Pulmonary artery endothelial cell (primary cell): ENCODE measurements at places on chromosomes 4 and X.
A peak's percentile ranks its signal among the peaks of the same experiment; 100 is the strongest.

DNA sequence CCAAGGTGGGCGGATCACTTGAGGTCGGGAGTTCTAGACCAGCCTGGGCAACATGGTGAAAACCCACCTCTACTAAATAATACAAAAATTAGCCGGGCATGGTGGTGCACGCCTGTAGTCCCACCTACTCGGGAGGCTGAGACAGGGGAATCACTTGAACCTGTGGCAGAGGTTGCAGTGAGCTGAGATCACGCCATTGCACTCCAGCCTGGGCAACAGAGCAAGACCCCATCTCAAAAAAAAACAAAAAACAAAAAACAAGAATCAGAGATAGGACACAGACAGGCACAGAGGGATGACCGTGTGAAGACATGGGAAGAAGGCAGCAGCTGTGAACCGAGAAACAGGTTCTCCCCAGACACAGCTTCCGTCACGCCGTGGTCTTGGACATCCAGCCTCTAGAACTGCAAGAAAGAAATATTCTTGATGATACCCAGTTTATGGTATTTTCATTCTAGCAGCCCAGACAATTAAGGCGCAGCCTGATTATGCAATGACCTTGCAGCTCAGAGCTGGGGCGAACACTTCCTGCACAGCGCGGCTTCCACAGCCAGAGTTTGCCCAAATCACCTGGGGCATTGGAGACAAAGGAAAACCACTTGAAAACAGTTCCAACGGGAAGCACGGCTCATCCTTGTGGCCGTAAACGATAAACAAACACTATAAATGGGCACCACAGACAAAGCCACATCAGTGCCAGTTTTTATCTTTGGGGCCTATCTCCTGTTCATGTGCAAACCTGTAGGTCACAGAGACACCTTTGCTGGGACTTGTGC is 4.2 kb upstream of the ARSD start:
- DNase-seq, result no peak

GRCh38 chr4:112325530-112325929 is 28.4 kb downstream of the ALPK1 start:
- DNase-seq, result no peak

- DNase-seq, result no peak
Measured at GRCh38 chrX:65932173-65933084, 107.5 kb downstream of the VSIG4 start.

DNA sequence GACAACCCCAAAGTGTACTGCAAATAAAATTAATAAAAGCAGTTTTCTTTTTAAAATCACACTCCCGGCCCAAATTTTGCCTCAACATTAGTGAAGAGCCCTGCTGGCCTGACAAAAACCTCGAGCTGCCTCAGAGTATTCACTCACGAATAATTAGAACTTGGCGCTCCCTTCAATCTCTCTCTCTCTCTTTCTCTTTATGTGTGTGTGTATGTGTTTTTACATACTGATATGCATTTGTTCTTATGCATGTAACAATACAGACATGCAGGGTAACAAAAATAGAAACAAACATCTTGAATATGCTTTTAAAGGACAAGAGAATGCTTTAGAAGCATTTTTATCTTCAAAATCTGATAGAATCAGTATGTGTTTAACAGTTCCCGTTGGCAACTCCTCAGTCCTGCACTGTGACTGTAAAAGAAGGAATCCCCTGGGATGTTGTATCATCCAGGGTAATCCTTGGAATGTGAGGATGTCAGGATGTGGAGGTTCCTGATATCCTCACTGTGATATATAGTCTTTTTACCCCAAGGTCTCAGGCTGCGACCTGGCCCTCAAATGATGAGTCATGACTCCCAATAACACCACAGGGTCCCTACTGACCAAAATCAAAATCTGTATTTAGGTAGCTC is 53.0 kb downstream of the PTCHD1 start:
- no peak for DNase-seq

- DNase-seq, result no peak
Measured at GRCh38 chr4:5027346-5027745, 8.1 kb upstream of the CYTL1 start.

DNA sequence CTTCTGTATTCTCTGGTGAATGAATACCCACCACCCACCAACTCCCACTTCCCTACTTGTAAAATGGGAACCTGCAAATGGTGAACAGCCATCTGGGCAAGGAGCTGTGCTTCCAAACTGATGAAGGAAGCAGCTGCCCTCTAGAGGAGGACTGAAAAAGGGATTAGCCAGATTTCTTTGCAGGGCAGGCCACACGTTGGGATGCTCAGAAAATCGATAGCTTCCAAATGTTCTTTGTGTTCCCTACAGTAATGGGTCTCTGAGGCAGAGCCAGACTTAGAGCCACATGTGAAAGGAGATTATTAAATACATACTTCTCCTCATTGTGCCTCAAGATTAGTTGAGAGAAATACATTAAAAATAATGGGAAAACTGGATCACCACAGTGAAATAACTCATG is 39.3 kb upstream of the LPAR4 start:
- no peak for DNase-seq

DNA sequence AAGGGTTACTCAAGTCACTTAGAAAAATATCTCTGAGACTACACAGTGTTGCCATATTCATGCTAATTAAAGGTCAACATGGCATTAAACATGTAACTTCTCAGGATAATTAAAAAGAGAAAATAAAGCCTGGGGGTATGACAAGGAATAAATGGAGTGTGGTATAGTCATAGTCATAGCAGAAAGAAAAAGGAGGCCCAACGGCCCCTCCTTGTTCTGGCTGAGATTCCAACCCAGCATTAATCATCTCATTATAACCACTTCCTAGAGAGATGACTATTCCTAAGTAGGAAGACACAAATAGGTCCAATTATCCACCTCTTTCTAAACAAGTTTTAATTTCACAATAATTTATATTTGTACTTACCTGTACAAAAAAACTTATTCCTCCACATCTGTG is 778.4 kb upstream of the AADAT start:
- no peak for DNase-seq

DNA sequence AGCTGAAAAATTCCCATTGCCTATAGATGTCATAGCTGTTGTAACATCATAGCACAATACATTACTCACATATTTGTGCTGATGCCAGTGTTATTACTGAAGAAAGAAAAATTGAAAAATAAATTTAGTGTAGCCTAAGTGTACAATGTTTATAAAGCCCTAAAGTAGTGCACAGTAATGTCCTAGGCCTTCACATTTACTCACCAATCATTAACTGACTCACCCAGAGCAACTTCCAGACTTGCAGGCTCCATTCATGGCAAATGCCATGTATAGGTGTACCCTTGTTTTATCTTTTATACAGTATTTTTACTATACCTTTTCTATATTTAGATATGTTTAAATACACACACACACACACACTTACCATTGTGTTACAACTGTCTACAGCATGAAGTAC is 265.4 kb upstream of the MAGEB18 start:
- no peak for DNase-seq

DNA sequence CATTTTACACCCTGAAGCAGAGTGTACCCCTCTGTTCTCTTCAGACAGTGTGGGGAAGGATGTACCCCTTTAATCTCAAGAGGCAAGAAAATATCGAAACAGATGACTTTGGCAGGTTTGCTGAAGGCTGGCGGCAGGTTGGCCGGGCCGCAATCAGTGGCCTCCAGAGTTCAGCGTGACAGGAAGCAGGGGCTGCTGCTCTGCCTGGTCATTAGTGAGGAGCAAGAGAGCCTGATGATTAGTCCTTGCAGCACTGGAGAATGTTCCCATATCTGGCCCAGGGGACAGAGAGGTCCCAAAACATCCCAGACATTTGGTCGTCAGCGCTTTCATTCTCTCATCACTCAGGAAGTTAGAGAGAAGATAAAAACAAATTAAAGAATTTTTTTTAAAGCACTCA is 352.8 kb downstream of the SPRY1 start:
- DNase-seq, result no peak

- DNase-seq, result no peak
Measured at GRCh38 chr4:38002451-38003071, 42.4 kb downstream of the PTTG2 start.

DNA sequence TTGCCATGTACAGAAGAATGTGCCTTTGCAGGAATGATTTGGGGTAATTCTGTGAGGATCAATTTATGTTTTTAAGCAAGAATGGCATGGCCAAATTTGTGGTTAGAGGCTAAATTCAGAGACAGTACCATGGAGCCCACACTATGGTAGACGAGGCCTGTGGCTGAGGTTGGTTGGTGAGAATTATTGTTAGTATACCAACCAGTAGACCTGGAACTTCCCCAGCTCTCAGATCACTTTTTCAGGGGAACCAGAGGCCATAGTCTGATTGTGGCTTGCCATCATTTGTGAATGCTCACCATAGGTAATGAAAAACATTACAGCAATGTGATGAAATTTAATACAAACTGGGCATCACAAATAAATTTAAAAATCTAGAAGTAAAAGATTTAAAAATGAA is 56.3 kb downstream of the SHISA3 start:
- no peak for DNase-seq

DNA sequence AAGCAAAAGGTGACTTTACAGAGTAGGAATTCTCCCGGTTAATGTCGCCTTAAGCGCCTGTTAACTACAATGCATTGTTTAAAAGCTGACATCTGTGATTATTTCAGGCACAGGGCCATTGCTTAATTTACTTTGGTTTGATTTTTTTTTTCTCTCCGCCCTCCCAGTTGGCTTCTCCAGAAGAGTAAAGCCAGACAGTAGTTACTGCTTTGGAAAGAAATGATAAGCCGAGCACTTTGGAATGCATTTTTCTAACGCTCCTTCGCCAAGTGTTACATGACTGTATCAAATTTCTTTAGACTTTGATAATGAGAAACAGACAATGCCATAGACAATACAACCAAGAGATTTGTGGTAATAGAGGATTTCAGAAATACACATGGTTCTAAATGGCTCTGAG is 383.0 kb upstream of the TENM3 start:
- no peak for DNase-seq

DNA sequence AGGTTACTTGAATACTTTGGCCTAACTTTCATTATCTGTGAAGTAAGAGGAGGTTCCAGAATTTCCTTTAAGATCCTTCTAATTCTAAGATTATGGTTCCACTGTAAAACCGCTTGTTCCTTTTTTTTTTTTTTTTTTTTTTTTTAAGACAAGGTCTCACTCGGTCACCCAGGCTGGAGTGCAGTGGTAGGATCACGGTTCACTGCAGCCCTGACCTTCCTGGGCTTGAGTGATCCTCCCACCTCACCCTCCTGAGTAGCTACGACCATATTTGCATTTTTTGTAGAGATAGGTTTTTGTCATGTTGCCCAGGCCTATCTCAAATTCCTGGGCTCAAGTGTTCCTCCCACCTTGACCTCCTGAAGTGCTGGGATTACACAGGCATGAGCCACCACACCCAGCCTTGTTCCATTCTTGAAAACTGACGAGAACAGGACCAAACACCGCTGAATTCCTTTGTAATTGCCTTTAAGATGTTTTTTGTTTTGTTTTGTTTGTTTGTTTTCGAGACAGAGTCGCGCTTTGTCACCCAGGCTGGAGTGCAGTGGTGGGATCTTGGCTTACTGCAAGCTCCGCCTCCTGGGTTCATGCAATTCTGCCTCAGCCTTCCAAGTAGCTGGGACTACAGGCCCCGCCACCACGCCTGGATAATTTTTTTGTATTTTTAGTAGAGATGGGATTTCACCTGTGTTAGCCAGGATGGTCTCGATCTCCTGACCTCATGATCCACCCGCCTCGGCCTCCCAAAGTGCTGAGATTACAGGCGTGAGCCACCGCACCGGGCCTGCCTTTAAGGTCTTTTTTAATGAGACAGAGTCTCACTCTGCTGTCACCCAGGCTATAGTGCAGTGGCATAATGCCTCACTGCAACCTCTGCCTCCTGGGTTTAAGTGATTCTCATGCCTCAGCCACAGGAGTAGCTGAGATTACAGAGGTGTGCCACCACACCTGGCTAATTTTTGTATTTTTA is 6.8 kb downstream of the PDS5A start:
- no peak for DNase-seq

- DNase-seq, result peak; percentile 84
Measured at GRCh38 chrX:13110433-13111324, 66.3 kb upstream of the FAM9C start.

- DNase-seq, result no peak
Measured at GRCh38 chr4:62399242-62399641, 1199.1 kb downstream of the ADGRL3 start.

DNA sequence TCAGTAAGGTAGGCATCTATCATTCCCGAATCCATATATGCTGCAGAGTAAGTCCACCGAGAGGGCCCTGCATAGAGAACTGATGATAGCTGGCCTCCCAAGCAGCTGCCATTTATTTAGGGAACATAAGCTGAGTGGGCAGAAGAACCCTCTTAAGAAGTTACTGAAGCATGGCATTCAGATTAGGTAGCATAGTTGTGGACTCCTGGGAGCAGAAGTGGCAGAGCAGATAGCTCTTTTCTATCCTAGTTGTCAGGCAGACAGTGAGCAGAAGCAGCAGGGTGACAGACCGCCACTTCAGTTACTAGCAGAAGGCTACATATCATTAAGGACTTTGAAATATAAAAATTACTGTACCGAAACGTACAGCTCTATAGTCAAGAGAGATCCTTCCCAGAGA is 454.7 kb downstream of the PPP4R3C start:
- DNase-seq, result no peak

DNA sequence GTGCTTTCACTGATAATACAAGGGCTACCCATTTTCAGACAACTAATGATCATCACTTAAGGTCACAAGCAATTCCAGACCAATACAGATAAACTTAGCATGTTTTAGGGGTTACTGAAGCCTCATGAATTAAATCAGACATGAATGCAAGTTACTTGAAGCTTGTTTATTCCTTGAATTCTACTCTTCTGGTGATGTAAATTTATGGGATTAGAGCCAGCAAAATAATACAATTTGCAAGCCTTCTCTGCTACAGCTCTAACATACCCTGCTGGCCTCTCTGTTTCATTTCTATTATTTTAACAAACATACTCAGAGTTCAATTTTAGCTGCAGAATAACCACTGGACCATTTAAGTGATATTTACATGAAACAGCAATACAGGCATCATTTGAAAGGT is 60.7 kb downstream of the PCDH19 start:
- DNase-seq, result no peak

GRCh38 chr4:154329939-154330338 is 161.7 kb downstream of the DCHS2 start:
- DNase-seq, result no peak

GRCh38 chrX:10444204-10444603 is 176.2 kb downstream of the MID1 start:
- no peak for DNase-seq

GRCh38 chr4:51943221-51943620 is 76.9 kb downstream of the LRRC66 start:
- DNase-seq, result no peak

DNA sequence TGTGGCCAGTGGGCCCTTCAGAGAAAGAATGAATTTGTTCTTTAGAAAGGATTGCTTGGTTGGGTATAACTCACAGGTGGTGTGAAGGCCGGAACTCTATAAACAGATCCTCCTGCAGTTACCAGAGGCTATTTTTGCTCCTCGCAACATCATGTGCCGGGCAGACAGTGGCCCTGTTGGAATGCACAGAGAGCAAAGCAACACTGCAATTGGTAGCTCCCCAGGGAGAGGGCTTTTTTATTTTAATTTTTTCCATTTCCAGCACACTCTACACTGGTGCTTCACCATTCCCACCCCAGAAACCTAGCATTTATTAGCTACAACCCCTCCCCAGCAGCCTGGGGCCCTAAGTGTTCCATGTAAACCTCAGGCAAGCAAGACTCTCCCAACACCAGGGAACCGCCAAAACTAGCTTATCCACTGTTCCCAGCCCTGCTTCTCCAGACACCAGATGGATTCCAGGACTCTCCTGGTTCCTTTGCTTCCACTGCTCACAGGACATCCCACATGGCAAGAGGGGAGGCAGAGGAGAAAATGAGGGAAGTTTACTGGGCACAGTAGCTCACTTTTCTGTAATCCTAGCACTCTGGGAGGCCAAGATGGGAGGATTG is 75.1 kb upstream of the TMEM164 start:
- no peak for DNase-seq
